ENCODE measurements at places on chromosomes 3 and 15.

GRCh38 chr3:124584552-124585391 is 145.5 kb upstream of the UMPS start:
- peak; percentile 30 for DNase-seq

- no peak for DNase-seq
Measured at GRCh38 chr3:106337116-106337515, 468.3 kb upstream of the CBLB start.

DNA sequence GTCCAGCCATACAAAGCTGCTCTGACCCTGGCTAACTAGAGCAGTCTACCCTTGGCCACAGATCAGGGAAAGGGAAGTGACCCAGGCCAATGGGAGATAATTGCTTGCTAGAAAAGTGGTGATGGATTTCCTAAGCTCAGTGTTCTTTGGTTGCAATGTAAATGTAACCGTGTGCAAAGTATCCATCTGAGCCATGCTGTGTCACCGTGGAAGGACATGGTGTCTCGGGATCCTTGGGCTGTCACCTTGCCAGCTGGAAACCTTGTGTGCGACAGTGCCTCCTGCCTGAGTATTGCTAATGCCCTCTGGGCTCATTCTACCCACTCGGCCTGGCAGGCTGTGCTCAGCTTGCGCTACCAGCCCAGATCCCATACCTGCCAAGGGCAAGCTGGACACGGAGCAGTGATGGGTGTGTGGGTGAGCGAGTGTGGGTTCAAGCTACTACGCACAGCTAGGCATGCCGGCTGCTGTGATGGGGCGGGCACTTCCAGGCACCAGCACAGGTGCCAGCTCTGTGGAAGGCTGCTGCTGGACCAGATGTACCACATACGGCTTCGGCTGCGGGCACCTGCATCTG is 10.7 kb upstream of the SIAH2 start:
- DNase-seq = no peak

DNA sequence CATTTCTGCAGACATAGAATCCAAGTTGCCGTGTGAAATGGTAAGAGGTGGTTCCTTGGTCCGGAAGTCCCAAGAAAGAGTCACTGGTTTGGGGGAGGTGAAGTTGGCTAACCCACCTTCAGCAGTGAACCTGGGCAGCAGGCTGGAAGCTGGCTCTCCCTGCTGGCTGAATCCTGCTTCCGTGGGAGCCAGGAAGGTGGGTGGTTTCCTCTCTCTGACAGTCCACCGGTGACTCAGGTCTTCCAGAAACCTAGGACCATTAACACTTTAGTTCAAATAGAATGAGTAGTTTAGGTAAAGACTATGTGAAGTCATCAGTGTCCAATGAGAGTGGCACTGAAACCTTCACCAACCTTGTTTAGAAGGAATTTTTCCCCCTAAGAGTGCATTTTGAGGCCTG is 87.4 kb upstream of the CACNA2D3 start:
- DNase-seq = no peak

DNA sequence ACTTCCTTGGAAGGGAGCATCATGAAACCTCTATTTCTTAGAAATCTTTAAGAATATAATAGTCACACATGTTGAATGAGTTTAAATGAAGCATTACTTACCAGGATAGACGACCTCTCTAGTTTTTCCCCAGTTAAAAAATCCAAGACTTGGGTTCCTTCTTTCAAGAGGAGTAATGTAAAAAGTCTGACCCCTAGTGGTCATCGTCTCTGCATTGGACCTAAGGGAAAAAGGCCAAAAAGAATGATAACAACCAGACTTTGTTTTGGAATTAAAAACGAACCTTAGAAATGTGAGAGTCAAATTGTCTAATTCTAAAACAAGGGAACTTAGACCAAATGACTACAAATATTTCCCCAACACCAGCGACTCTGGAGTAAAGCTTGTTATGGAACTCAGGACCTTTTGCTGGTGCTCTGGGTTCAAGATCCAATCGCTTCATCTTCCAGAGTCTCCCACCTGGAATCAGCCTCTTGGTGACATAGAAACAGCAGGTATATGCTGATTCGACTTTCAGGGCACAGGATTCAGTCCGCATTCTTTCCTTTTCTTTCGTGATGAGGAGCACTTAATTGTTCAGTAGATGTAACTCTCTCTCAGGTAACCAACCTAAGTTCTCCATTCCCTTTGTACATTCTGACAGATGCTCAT is 214.8 kb upstream of the TPRG1 start:
- DNase-seq = no peak

- DNase-seq = no peak
Measured at GRCh38 chr15:97153356-97153965, 807.0 kb upstream of the ARRDC4 start.

- DNase-seq = no peak
Measured at GRCh38 chr3:5194801-5195509, 7.4 kb downstream of the EDEM1 start.

GRCh38 chr3:133153382-133153781 is 115.2 kb downstream of the TMEM108 start:
- no peak for DNase-seq

DNA sequence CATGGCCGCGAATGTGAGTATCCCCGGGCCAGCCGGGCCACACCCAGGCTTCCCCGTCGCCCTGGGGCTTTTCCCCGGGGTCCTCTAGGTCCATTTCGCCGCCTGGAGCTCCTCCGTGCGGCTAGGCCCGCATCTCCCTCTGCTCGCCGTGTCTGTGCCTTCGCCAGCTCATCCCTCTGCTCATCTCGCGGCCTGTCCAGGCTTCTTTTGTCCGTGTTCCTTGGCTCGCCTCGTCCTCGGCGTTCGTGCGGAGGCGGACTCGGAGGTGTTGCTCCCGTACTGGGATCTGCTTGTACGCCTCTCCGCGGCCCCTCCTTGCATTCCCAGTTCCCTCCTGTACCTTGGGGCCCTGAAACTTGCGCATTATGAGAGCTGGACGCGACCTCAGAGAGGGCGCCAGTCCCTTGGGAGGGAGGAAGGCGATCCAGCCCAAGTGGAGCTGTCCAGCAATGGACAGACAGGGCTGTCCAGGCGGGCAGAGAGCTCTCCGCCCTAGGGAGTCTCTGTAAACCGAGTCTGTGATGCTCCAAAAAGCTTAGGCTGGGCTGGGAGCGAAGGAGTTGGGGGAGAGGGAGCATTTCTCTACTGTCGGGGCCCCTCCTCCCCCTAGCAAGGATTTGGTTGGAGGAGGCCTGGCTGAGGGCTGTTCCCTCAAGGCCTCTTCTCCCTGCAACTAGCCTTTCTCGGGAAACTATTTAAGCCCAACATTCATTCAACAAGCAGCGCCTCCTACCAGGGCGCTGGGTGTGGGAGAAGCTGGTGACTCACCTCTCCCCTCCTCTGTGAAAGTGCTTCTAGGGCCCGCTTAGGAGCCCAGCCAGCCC is 553 bp downstream of the TMEM43 start:
- peak; percentile 71 for DNase-seq

DNA sequence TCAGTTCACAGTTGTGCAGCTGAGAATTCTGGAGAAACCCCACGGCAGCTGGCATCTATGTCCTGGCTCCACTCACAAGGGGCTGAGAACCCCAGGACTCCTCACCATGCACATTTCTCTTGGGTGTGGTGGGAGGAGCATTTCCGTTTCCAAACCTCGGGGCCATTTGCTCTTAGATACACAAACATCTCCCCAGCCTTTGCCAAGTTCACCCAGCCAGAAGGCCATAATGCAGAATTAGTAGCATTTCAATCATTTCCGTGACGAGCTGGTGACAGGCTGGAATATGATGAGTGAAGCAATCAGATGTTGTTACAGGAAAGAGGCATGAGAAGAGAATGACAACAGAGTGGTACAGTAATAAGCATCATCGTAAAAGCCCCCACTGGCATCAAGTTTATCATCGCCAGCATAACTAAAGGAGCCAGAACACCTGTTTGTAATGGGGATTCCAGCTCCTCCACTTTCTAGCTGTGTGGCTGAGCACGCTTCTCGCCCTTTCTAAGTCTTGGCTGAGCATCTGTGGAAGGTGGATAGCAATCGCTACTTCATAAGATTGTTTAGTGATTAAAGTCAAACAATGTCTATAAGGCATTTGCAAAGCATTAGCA is 82.0 kb downstream of the LIPC start:
- DNase-seq = no peak

DNA sequence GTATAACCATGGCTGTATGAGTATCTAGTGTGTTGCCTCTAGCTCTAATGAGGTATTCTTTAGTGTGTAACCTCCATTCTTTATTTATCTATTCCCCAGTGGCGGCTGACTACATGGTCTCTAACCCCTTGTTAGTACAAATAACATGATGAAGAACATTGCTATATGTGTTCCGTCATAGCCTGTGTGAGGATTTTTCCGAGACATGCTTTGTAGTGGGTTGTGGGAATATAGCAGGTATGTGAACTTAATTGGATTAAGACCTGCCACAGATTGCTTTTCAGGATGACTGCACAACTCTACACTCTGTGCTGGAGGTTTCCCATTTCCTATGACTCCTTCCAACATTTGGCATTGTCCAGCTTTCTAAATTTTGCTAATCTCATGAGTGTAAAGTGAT is 563.4 kb downstream of the ROBO1 start:
- DNase-seq = no peak

DNA sequence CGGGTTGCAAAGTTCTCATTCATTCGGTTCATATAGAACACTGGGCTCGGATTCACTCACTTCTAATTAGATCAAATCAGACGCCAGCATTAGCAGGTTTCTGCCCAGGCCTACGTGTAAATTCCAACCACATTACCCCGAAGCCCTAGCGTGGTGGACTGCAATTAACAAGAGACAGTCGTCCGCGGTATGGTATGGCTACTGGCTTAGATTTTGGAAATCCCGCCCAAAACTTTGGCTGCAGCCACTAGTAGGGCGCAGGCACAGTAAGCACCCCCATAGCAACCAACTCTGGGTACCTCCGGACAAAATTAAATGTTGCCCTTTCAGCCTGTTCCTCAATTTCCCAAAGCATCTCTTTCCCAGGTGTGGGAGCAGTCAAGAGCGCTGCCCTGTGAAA is 771 bp downstream of the RARRES1 start:
- no peak for DNase-seq

DNA sequence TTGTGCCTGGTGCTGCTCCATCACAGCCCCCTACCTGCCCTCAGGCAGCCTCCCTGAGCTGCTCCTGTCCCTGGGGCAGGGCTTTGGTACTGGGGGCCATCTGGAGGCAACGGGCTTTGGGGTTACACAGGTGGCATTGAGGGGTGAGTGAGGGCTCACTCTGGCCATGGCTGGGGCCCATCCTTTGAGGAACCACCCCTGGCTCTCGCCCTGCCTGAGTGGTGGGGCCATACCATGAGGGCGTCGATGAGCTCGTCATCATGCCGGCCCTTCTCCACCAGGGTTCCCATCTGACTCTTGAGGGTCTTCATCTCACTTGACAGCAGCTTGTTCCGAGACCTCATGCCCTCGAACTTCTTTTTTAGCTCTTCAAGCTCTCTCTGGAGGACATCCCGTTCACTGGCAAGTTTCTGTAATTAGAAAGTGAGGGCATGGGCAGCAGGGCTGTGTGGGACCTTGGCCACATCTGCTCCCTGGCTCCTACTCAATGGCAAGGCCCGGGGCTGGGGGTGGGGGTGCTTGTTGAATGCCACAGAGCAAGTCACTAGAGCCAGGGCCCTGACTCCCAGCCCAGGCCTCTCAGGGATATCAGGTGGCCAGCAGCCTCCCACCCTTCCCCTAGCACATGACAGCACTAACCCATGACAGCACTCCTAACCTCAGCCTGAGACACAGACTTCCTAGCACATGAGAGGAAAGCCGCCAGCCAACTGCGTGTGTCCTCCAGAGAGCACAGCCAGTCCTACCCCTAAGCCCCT is 33.5 kb downstream of the CCDC13 start:
- DNase-seq = no peak

- DNase-seq = no peak
Measured at GRCh38 chr3:11482021-11482420, 161.7 kb downstream of the VGLL4 start.

DNA sequence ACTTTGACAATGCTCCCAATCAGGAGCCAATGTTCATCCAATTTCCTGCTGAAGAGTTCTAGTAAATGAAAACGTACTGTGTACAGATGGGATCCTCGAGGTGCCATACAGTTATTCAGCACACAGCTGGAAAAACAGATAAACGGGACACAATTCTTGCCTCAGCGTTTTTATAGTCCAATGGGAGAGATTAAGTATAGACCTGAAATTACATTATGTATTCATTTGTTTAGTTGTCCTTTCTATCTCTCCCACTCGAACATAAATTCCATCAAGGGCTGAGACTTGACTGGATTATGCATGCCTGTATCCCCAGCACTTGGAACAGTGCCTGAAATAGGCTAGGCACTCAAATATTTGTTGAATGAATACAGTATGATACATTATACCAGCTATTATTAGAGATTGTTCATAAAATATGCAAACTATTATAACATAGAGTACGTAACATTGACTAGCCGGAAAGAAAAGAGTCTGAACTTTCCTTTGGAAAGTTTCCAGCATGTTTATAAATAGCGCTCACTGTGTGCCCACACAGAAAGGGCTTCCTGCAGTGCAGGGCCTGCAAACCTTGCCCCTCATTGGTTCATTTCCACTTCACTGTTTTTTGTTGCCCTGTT is 27.4 kb upstream of the SNTN start:
- DNase-seq = no peak

DNA sequence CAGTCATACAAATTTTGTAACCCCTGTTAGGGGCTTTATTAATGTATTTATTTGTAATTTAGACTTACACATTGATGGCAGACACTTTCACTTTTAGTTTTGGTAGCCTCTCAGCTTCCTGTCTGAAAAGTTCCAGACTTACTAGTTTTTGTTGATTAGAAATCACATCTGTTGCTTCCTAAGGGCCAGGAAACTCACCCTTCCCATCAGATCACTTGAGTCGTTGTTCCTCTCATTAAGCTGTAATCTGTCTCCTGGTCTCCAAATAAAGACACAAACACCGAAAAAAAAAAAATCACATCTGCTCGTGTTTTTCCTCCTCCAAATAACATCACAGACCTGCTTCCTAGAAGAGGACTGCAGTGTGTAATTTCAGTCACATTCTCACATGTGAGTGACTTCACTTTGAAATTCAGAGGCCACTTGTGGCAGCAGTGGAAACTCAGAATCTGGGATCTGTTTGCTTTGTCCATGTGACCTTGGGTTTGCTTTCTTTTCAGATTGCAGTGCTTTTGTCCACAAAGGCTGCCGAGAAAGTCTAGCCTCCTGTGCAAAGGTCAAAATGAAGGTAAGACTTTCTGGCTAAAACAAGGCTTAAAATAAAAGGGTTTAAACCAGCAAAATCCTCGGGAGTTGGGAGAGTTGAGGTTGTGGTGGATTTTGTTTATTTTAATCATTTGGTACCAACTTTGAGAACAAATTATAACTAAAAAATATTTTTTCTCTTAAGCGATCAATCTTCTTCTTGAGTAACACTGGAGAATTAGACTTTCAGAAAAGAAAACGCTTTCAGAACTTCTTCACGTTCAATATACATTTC is 87.0 kb downstream of the KLHL25 start:
- DNase-seq = no peak

GRCh38 chr15:40511093-40511471 is 40.3 kb downstream of the CHST14 start:
- peak; percentile 17 for DNase-seq

DNA sequence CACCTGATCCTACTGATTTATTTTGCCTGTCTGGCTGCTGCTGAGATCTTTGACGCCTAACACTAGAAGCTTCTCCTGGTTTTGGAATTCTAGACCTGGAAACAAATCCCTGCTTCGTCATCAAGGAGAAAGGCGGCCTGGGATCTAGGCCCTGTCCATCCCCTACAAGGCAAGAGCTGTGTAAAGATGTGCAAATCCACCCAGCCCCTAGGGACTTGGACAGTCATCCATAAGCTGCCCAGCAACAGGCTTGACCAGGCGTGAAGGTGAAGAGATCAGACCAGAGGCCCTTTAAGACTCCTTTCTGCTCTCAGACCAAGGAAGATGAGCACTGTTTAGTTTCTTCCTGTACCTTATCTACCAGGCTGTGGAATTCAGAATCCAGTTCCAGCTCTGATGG is 32.2 kb downstream of the SLC41A3 start:
- no peak for DNase-seq

Measured in stimulated activated CD4-positive, alpha-beta T cell treated with anti-CD3 and anti-CD28 coated beads, Interleukin-2, amount 100 ng/mL, for 24 hours (primary cell).